ENCODE measurements at places on chromosomes 3 and 15.

DNA sequence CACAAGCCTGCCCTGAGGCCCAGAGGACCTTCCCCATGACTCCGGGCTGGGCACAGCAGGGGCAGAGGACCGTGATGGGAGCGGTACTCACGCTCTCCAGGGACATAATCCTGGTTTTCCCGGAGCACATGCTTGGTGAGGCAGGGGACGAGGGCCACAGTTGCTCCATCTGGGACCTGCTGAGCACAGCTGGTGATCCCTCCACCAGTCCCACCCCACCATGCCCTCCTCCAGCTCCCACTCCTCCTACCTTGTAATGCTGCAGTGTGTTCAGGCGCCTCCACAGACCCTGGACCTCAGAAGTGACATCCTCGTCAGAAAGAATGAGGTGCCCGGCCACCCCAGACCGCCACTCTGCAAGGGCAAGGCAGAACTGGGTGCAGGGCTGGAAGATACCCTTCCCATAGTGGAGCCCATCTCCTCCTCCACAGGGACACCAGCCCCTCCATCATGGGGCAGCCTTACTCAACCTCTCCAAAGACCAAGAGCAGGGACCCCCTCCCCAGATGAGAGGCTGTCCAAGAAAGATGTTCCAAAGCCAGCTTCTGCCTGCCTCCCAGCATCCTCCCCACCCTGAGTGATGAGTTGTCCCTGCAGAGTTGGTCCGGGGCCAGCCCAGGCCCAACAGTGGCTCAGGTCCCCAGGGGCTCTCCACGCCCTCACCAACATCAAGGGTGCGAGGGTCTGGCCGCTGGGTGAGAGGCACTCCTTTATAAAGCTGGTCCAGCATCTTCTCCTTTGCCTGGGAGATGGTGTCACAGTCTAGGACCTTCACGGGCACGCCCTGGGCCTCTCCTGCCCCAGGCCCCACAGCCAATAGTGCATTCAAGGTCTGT, 19.5 kb downstream of the PLXNB1 start:
- DNase-seq = no peak

GRCh38 chr3:131630807-131631206, 128.0 kb upstream of the MRPL3 start:
- DNase-seq = no peak

DNA sequence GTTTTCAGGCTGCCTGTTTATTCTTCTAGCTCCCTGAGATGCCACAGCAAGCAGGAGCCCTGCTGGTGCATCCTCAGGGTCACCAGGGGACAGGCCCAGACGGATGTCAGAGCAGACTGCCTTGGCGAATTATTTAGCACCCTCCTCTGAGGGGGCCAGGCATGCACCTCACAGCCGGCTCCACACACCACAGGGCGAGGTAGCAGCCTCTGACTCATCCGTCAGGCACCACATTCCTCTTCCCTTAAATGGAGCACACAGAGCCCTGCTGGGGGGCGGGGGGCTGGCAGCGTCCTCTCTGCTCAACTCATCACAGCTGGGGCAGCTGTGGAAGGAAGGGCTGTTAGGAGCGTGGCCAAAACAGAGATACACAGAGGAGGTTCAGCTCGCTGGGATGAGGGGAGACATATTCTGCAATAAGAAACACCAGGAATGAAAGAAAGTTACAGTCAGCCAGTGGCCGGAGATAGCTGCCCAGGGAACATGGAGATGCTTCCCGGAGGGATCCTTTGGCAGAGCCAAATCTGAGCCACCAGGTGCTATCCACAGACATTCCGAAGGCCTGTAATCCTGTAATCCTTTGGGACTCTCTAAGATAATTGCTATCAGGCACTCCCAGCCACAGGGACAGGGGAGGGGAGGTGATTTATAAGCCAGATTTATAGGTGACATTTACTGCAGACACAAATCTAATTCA, 13.9 kb upstream of the PRICKLE2 start:
- no peak for DNase-seq

- no peak for DNase-seq
These were observed 5.2 kb downstream of the WDR5B start for GRCh38 chr3:122410639-122411038.

DNA sequence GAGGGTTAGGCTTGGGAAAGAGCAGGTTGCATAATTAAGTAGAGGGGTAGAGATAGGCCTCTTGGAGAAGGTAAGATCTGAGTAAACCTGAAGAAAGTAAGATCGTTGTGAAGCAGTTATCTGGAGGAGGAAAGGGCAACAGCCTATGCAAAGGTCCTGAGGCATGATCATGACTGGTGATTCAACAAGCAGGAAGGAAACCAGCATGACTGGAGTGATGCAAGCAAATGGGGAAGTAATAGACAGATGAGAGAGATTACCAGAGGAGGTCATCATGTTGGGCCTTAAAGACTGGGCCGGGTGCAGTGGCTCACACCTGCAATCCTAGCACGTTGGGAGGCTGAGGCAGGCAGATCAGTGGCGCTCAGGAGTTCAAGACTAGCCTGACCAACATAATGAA, 360.2 kb downstream of the EPHB1 start:
- DNase-seq = no peak

DNA sequence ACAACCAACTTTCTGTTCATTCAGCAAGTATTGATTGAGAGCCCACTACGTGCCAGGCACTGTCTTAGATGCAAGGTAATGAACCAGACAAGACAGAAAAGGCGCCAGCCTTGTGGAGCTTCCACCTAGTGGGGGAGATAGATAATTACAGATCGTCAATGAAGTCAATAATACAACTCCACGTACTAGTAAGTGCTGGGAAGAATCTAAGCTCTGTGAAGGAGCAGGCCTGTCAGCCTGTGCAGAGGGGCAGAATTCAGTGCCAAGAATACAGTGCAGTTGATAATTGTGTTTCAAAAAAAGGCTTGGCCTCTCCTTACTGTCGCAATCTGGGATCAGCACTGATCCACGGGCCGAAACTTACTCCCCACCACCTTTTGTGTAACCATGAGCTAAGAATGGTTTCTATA, 186.3 kb downstream of the FEZF2 start:
- no peak for DNase-seq

GRCh38 chr3:14819671-14820070, 909 bp downstream of the FGD5 start:
- no peak for DNase-seq

DNA sequence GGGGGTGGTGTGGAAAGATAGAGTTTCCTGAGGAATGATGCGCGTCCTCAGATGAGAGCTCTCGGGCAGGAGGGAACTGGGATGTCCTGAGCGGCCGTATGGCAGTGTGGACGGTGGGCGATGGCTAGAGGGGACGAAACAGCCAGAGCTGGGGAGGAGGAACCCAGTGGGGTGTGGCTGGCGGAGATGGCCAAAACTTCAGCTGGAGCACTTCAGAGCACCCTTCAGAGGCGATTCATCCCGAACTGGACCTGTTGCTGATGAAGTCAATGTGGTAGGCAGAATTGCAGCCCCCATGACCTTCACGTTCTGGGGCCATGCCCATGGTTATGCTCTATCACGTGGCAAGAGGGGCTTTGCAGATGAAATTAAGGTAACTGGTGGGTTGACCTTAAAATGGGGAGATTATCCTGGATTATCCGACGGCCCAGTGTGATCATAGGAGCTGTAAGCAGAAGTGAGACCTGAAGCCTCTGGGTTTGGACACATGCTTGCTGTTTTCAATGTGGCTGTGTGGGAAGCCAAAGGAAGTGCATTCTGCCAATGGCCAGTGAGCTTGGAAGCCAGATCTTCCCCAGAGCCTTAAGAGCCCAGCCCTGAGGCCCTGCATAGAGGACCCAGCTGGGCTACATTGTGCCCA, 52.3 kb downstream of the ATP1B3 start:
- DNase-seq = no peak

GRCh38 chr3:25481386-25481785, 53.3 kb downstream of the RARB start:
- no peak for DNase-seq

- no peak for DNase-seq
These were observed 43.7 kb downstream of the IGSF11 start for GRCh38 chr3:118990823-118991560.

- no peak for DNase-seq
These were observed 1.3 kb upstream of the DPP8 start for GRCh38 chr15:65518633-65519285.

- DNase-seq = no peak
These were observed 324.6 kb upstream of the PLSCR5 start for GRCh38 chr3:146929696-146930095.

DNA sequence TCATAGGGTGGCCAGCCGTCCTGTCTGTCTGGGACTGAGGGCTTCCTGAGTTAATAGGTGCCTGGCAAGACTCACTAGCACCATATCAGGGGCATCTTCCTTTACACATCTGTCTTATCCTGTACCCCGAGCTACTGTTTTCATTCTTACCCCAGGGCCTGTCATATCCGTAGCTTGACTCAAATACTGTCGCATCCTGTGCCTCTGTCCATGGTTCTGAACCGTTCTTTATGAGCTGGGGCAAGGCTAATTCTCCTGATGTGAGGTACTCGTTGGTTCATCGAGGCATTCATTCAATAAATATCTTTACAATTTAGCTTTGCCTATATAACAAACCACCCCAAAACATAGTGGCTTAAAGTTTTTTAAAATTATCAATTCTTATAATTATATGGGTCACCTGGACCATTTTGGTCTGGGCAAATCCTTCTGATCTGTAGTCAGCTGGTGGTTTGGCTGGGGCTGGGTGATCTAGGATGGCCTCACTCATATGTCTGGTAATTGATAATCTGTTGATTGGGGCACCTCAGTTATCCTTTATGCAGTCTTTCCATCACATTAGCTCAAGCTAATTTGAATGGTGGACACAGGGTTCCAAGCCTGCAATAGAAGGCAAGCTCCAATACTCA, 121.2 kb downstream of the TLE3 start:
- DNase-seq = peak; percentile 19

GRCh38 chr3:159643406-159643805, 345.2 kb upstream of the IL12A start:
- no peak for DNase-seq

- no peak for DNase-seq
These were observed 148.9 kb upstream of the ABI3BP start for GRCh38 chr3:101142160-101142559.

Measured in stimulated activated CD4-positive, alpha-beta T cell treated with anti-CD3 and anti-CD28 coated beads, Interleukin-2, amount 100 ng/mL, for 4 hours (primary cell).